ENCODE measurements at places on chromosomes 2 and 18. TPM values are rescaled to one million over a fixed set of nuclear protein-coding genes. Genes with fewer than 3 reads are reported as not detected.

DNA sequence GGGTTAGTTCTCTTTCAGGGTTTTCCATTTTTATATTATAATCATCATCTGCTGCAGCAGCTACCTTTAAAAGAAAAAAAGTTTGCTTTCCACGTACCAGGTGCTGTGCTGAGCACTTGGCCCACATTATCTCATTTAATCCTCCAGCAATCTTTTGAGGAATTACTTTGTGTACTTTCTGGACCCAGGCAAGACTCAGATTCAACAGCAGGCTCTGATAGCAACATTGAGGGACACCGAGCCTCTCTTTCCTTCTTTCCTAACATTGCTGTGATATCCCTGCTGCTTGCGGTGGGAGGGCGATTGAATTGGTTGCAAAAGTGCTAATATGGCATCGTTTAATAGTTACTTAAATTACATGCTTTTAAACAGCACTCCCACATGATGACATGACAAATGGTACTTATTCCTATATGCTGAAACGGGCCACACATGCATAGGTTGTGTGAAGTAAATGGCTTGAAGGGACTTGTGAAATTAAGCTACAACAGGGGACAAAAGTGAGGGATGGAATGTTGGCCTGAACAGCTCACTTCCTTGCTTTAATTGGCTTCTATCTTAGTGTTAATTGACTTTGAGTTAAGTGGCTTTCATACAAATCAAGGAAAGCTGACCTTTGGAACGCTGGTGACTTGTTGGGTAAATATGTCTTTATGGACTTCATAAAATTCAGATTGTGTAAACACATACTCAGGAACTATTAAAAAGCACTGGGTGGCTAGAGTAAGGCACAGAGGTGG, 21.2 kb downstream of the SPRED2 start:
- no peak for DNase-seq

Gene ASPRV1
- under 0.01 TPM for total RNA-seq

GRCh38 chr2:185299867-185300266, 438.7 kb upstream of the FSIP2 start:
- no peak for DNase-seq

Gene R3HDM1
- 7.6 TPM for total RNA-seq

DNA sequence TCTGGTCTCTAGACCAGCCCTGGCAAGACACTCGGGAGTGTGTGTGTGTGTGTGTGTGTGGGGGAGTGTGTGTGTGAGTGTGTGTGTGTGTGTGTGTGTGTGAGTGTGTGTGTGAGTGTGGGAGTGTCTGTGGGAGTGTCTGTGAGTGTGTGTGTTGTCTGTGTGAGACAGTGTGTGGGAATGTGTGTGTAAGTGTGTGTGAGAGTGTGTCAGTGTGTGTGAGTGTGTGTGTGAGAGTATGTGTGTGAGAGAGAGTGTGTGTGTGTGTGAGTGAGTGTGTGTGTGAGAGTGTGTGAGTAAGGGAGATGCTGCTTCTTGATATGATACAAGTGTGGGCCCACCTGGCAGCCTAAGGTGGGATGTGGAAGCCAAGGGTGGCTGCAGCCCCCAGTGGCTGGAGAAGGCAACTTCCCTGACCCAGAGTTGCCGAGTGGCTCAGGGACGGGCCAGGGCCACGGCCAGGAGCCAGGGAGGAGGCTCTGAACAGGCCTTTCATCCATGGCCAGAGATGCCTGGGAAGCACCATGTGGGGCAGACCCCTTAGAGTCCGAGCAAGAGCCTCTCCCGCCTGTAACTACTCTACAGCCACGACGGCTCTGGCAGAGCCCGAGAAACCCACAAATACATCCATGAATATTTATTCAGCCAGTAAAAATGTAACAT, 159.3 kb upstream of the MYCN start:
- no peak for DNase-seq

- DNase-seq, result no peak
These were observed 302.3 kb upstream of the ID2 start for GRCh38 chr2:8379549-8379948.

DNA sequence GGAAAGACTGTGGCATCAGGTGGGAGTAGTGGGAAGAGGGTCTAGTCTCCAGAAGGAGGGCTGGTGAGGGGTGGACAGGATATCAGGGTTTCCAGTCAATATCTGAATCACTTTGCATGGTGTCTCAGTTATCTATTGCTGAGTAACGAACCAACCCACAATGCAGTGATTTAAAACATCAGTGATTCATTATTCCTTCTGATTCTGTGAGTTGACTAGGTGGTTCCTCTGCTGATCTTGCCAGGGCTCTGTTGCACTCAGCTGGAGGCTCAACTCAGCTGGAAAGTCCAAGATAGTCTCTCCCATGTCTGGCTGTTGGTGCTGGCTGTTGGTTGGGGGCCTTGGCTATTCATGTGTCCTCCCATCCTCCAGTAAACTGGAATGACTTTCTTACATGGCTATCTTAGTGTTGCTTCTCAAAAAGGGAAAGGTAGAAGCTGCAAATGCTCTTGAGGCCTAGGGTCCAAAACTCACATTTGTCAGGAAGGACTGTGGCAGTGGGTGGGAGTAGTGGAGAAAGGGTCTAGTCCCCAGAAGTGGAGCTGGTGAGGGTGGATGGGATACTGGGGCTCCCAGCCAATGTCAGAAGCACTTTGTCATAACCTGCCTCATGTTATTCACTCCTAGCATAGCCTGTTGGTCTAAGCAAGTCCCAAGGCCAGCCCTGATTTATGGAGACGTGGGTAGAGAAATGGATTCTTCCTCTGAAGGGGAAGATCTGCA, 13.9 kb downstream of the IL1F10 start:
- no peak for DNase-seq

Gene CHRND
- total RNA-seq, result not detected
